ENCODE measurements at places on chromosomes 6 and 20. TPM values are rescaled to one million over a fixed set of nuclear protein-coding genes. Genes with fewer than 3 reads are reported as not detected.

GRCh38 chr6:85135376-85136094 lies 314.3 kb upstream of the NT5E start:
- no peaks in the 10 kb centered on the region for H3K4me1 ChIP-seq
- no peak for DNase-seq

DNA sequence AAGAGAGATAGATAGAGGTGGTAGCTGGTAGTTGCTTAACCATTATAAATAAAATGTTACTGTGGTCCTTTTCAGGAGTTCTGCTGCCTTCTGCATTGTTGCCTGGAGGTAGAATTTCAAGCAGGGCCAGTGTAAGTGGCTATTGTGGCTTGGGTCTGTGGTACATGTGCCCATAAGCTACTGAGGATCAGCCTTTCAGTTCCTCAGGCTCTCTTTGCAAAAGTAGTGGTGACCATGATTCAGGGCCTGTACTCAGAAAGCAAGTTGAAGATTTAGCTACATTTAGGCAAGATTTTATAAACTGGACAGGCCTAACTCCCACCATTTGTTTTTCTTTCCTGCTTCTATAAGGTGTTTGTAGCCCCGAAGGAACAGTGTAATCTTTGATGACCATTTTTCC lies 199.0 kb downstream of the PDE7B start:
- H3K36me3 ChIP-seq: no peaks in the 10 kb centered on the region
- H3K4me3 ChIP-seq: no peak overlapping the region
- no peaks in the 10 kb centered on the region for H3K27me3 ChIP-seq
- no peak for DNase-seq

DNA sequence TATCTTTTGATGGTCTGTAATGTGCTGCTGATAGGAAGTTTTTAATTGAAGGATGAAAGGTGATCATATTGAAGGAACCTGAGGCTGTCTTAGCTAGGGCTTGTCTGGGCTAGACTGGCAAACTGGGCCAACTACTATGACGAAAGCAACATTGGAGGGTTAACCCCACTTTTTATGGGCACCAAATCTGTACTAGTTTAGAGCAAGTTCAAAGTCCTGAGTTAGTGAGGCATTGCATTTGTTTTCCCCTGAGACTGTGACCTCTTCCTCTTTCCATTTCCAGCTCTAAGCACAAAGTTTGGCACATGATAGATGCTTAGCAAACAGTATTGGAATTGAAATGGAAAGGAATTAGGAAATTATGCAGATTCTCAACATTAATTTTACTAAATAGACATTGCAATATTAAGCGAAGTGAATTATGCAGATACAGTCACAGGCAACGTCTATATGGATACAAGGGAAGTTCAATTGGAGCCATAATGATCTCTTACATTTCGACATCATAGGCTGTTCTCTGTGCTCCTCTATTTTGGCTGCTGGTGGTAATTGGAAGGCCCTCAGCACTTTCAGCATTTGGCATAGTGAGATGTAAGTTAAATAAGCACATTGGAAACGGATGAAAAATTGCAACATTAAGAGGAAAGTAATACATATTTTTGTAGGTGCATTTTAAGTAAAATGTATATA lies 22.2 kb downstream of the CEP57L1 start:
- no peak overlapping the region for H3K27ac ChIP-seq
- no peak for DNase-seq
- H3K27me3 ChIP-seq: no peaks in the 10 kb centered on the region

- no peaks in the 10 kb centered on the region for H3K27me3 ChIP-seq
- no peak overlapping the region for H3K27ac ChIP-seq
- H3K36me3 ChIP-seq: no peaks in the 10 kb centered on the region
- no peaks in the 10 kb centered on the region for H3K4me1 ChIP-seq
- no peak for DNase-seq
Measured at GRCh38 chr20:11919581-11919980, 1.9 kb downstream of the BTBD3 start.

- no peaks in the 10 kb centered on the region for H3K27me3 ChIP-seq
- no peak for DNase-seq
- no peaks in the 10 kb centered on the region for H3K36me3 ChIP-seq
Measured at GRCh38 chr6:101001012-101001411, 119.9 kb upstream of the ASCC3 start.

- DNase-seq: no peak
- H3K27ac ChIP-seq: no peak overlapping the region
- H3K4me3 ChIP-seq: no peak overlapping the region
Measured at GRCh38 chr6:136035378-136036070, 184.0 kb downstream of the PDE7B start.

DNA sequence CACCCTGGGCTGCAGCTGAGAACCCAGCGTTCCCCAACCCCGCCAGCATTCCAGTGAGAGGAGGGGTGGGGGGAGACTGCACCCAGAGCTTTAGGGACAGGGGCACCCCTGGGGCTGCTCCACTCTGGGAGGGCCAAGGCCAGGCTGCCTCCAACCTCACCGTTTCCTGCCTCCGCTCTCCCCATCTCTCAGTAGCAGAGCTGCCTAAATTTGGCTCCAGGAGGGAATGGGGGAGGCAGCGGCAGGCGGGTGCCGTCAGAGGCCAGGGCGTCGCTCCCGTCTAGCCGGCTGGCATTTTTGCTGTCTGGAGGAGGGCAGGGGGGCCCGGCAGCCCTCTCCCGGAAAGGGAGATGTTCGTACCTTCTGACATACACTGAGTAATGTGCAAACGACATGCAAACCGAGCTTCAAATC lies 46.6 kb downstream of the NOL4L start:
- no peak overlapping the region for H3K27ac ChIP-seq
- H3K27me3 ChIP-seq: no peaks in the 10 kb centered on the region
- no peaks in the 10 kb centered on the region for H3K36me3 ChIP-seq
- H3K4me1 ChIP-seq: peaks cover 52% of the 10 kb centered on the region
- no peak for DNase-seq
- H3K4me3 ChIP-seq: no peak overlapping the region

- DNase-seq: no peak
- no peaks in the 10 kb centered on the region for H3K36me3 ChIP-seq
- no peaks in the 10 kb centered on the region for H3K4me1 ChIP-seq
- no peak overlapping the region for H3K4me3 ChIP-seq
- H3K27me3 ChIP-seq: no peaks in the 10 kb centered on the region
- no peak overlapping the region for H3K27ac ChIP-seq
Measured at GRCh38 chr6:145468534-145468933, 266.8 kb downstream of the EPM2A start.

- no peak overlapping the region for H3K27ac ChIP-seq
- H3K36me3 ChIP-seq: no peaks in the 10 kb centered on the region
- peaks cover 11% of the 10 kb centered on the region for H3K4me1 ChIP-seq
- no peak for DNase-seq
- H3K27me3 ChIP-seq: no peaks in the 10 kb centered on the region
Measured at GRCh38 chr20:24745206-24745605, 203.9 kb upstream of the CST7 start.

- no peaks in the 10 kb centered on the region for H3K4me1 ChIP-seq
- H3K4me3 ChIP-seq: no peak overlapping the region
- no peaks in the 10 kb centered on the region for H3K36me3 ChIP-seq
Measured at GRCh38 chr6:132648356-132648755, 10.6 kb downstream of the TAAR1 start.

DNA sequence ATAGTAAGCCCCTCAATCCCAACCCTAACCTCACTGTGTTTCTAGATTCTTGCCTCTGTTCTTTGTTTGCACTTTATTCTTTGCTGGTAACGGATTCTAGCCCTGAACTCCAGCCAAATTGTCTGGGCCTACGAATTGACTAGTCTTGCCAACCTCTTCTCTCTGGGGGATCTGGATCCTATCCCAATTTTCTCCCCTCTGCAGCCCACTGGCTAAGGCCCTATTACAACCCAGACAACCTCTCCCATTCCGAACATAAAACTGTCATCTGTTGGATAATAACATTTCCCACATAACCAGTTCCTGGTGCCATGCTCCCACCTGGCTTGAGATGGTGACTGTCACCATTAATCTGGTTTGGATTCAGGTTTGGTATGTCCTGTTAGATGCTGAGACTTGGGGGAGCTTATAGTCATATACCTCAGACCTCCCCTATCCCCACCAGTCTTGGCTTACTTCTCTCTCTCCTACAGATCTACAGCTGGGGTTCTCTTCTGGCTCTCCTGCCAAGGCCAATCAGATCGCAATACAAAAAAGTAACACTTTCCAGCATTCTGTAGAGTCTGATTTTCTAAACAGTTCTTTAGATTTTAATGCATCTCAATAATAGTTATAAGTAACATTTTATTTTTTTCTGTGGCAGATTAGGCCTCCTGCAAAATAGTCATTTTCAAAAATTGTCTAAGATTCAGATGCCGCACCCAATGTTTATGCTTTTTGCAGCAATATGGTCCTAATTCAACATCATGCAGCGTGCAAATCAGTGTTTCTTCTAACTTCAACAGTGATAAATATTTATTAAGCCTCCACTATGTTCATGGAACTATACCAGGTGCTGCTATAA lies 29.8 kb upstream of the AHI1 start:
- DNase-seq: no peak
- no peak overlapping the region for H3K27ac ChIP-seq
- H3K4me3 ChIP-seq: no peak overlapping the region
- no peaks in the 10 kb centered on the region for H3K27me3 ChIP-seq
- no peaks in the 10 kb centered on the region for H3K36me3 ChIP-seq

GRCh38 chr6:43391440-43392031 lies 22.1 kb upstream of the ZNF318 start:
- H3K27ac ChIP-seq: no peak overlapping the region
- peaks cover 3% of the 10 kb centered on the region for H3K27me3 ChIP-seq
- DNase-seq: no peak
- no peaks in the 10 kb centered on the region for H3K36me3 ChIP-seq
- H3K4me1 ChIP-seq: peaks cover 5% of the 10 kb centered on the region

DNA sequence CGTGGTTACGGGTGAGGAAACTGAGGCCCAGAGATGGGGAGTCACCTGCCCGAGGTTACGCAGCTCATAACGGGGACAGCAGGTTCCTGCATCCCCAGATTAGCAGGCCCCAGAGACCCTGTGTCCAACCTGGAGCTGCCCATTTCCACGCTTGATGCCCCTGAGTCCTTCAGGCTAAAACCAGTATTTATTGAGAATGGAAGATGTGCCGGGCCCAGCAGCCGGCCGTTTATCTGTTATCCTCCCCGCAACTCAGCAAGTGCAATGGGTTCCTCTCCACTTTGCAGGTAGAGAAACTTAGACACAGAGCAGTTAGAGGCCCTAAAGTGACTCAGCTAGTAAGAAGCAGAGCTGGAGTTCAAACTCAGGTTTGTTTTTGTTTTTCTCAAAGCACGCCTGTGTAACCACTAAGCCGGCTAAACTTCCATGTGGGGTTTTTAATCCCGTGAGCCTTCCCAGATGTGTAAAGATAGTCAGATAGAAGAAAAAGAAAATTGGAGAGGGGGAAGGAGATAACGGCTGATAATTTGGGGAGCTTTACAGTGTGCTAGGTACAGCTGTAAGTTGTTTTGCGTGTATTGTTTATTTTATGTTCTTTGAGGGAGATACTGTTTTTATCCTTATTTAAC lies 775 bp downstream of the PFDN4 start:
- no peak for DNase-seq
- peak overlapping the region; percentile 86 for H3K4me3 ChIP-seq
- H3K27ac ChIP-seq: peak overlapping the region; percentile 91
- H3K4me1 ChIP-seq: peaks cover 18% of the 10 kb centered on the region

GRCh38 chr20:49590163-49591017 lies 22.5 kb upstream of the PTGIS start:
- H3K4me3 ChIP-seq: no peak overlapping the region
- H3K36me3 ChIP-seq: no peaks in the 10 kb centered on the region
- no peak overlapping the region for H3K27ac ChIP-seq
- no peaks in the 10 kb centered on the region for H3K27me3 ChIP-seq
- no peak for DNase-seq

DNA sequence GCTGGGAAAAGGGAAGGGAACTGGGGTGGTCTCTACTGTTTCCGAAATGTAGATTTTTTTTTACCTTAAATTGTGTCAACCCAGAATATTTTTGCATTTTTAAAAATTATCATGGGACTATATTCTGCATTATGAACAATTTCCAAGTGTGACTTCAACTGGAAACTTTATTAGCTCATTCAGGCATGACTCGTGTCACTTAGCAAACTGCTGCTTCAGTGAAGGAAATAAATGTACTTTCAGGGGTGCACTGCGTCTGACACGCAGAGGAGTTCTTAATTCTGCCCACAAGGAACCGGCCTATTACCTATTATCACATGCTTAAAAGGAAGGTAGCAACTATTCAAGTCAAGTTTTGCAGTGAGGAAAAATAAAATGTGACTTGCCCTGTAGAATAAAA lies 291.3 kb upstream of the PRDM1 start:
- peaks cover 21% of the 10 kb centered on the region for H3K4me1 ChIP-seq
- H3K27me3 ChIP-seq: no peaks in the 10 kb centered on the region
- no peaks in the 10 kb centered on the region for H3K36me3 ChIP-seq
- no peak overlapping the region for H3K27ac ChIP-seq
- no peak for DNase-seq
- H3K4me3 ChIP-seq: no peak overlapping the region

- no peak overlapping the region for H3K27ac ChIP-seq
- H3K36me3 ChIP-seq: no peaks in the 10 kb centered on the region
- no peak overlapping the region for H3K4me3 ChIP-seq
- no peak for DNase-seq
Measured at GRCh38 chr6:162069995-162070394, 657.6 kb downstream of the PRKN start.

DNA sequence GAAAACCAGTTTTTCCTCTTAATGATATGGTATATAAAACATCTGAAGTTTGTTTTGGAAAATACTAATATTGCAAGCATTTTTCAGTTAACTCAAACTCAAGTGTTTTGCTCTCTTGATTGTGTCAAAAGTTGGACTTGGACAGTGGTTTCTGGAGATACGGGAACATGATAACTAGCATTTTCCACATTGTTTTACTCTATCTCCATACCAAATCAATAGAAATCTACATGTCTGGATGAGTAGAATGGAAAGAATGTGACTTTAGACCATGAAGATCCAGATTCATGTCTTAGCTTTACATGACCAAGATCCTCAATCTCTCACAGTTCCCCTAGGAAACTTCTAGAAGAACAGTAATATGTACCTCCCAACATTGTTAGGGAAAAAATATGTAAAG lies 22.2 kb upstream of the FBXO30 start:
- H3K27ac ChIP-seq: no peak overlapping the region
- H3K4me1 ChIP-seq: peaks cover 4% of the 10 kb centered on the region
- H3K27me3 ChIP-seq: no peaks in the 10 kb centered on the region
- no peak overlapping the region for H3K4me3 ChIP-seq
- H3K36me3 ChIP-seq: no peaks in the 10 kb centered on the region
- DNase-seq: no peak

Gene GHRH
- total RNA-seq: not detected

Gene BEND6
- 4.0 TPM for total RNA-seq

Gene CHRNA4
- total RNA-seq: not detected

Gene GINM1
- total RNA-seq: 25.0 TPM

Gene GNAS
- 699 TPM for total RNA-seq
